ENCODE measurements at places on chromosomes 6 and 20.

GRCh38 chr6:89970609-89971337 lies 76.5 kb downstream of the GJA10 start:
- DNase-seq = no peak

- DNase-seq = no peak
Observed at GRCh38 chr6:142648036-142648451, 296.9 kb downstream of the HIVEP2 start.

DNA sequence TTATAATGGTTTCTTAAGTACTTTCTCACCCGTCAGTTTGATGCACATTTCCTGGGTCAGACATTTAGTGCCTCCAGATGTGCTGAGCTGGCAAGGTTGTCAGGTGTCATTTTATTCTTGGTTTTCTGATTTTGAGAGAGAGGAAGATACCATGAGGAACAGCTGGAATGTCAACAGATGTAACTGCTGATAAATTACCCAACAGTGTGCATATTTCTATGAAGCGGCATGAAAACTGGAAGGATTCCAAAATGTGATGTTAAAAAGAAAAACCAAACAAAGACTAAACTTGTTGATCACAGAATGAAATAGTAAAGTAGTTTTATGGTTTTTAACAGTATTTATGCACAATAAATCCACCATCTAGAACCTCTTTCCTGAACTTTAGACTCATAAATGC lies 447.3 kb downstream of the HDGFL1 start:
- DNase-seq = no peak

- peak; percentile 14 for DNase-seq
Observed at GRCh38 chr6:149840345-149841075, 23.6 kb downstream of the LRP11 start.

DNA sequence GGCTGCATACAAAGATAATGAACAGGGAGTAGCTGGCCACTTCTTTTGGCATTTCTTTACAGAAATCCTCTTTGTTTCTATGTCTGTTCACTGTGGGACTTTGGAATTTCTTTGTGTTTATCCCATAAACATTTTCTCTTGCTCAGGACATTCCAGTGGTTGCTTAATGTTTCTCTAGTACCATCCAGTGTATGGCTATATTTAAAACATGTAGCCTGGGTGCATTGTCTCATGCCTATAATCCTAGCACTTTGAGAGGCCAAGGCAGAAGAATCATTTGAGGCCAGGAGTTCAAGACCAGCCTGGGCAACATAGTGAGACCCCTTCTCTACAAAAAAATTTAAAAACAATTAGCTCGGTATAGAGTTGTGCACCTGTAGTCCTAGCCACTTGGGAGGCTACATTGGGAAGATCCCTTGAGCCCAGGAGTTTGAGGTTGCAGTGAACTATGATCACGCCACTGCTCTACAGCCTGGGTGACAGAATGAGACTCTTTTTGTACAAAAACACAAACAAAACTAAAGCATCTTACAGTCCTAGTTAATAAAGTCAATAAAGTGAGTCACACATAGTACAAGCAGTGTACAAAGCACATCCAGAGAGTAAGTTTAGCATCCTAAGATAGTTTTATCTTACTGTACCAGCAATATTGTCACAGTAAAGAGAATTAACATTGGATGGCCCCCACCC lies 63.3 kb downstream of the ZFAND3 start:
- DNase-seq = no peak

- no peak for DNase-seq
Observed at GRCh38 chr6:65988006-65988405, 281.0 kb upstream of the EYS start.

DNA sequence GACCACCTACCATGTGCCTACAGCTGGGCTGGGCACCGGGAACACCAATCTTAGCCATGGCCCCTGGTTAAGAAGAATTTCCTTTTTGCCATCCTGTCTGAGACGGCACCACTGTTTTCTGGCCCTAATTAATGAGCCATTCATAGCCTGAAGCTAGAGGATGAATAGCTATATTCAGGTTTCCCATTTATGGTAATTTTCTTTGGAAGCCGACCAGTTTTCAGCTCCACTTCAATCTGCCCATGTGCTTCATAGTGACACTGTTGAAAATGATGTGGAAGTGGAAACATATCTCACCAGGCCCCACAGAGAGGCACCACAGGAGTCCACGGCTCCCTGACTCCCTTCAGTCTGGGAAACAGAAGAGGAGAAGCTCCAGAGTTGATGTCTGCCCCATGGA lies 22.6 kb upstream of the ULBP3 start:
- DNase-seq = no peak

DNA sequence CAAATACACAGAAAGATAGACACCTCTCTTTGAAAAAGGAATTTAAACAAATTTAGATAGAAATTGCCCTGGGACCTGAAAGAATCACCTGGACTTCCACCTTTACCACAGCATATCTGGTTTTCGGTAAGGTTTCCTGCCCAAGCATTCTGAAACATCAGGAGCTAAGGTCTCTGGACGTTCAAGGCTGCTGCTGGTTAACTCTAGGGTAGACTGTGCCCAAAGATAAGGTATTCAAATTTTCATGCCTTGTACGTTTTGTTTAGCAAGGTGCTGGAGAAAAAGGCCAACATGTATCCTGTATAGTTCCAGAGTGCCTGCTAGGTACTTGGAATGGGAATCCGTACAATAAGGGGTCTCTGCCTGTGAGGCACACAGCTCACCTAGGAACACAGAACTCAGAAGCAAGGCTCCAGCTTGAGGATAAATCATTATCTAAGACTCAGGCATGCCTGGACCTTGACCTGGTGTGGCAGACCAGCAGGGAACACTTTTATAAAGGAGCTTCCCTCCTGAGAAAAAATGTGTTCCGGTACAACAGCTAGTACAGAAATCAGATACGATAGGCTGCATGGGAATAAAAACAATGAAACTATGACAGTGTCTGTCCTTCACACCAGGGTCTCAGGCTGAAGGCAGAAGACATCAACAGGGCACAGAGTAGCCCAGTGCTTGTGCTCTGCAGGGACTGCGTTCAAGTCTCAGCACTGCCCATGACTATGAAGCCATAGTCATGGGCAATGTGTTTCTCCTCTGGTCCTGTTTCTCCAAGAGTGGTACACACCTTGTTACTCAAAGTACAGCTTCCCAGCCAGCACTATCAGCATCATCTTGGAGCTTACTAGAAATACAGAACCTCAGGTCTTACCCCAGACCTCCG lies 70.4 kb downstream of the METTL24 start:
- no peak for DNase-seq

GRCh38 chr6:162371121-162371520 lies 356.4 kb downstream of the PRKN start:
- DNase-seq = no peak

- DNase-seq = no peak
Observed at GRCh38 chr6:24861934-24862333, 63.2 kb upstream of the ARMH2 start.

DNA sequence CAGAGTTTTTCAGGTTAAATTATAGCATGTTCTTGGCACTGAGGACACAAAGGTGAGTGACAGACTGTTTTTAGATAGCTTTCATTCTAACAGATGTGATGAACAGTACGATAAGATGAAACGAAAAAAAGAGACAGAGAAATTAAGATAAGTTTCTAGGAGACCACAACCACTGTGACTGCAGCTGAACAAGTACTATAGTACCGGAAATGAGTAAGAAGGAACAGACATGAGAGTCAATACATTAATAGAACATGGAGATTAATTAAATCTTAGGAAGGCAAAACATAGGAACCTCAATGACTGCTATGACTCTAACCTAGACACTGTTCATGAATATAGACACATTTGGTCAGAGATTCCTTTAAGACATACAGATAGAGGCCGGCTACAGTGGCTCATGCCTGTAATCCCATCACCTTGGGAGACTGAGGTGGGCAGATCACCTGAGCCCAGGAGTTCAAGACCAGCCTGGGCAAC lies 40.2 kb downstream of the HBS1L start:
- no peak for DNase-seq

GRCh38 chr6:43703512-43704429 lies 16.2 kb upstream of the MRPS18A start:
- DNase-seq = no peak

DNA sequence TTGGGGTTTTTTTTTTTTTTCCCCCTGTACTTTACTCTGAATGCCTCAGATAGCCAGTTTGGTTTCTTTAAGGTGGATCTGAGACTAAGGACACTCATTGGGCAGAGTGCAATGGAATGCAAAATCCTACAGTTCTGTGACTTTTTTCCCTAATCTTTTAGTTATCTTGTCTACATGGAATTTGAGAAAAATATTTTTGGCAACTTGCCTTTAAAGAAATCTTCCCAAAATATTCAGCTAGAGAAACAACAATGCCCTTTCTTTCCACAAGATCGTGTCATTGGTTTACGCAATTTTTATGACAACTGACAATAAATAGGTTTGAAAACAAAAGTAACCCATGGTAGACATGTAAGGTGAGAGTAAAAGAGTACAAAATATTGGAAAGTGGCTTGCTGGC lies 171.7 kb upstream of the LAMP5 start:
- DNase-seq = no peak

GRCh38 chr6:30571075-30571761 lies at the start of gene ABCF1:
Gene ABCF1 (plus strand): TSS chr6:30571442. CDS start chr6:30571488, 46 bp downstream.
- peak; percentile 100 for DNase-seq

GRCh38 chr20:41531518-41532275 lies 86.5 kb downstream of the CHD6 start:
- no peak for DNase-seq

DNA sequence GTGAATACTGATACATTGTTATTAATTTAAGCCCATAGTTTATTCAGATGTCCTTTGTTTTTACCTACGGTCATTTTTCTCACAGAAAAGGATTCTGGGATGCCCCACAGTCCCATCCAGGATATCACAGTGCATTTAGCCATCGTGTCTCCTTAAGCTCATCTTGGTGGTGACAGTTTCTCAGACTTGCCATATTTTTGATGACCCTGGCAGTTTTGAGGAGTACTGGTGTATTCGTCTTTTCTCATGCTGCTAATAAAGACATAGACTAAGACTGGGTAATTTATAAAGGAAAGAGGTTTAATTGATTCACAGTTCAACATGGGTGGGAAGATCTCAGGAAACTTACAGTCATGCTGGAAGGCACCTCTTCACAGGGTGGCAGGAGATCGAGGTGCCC lies 295.9 kb upstream of the CDH4 start:
- DNase-seq = no peak

- DNase-seq = no peak
Observed at GRCh38 chr6:112193535-112194051, 60.8 kb downstream of the LAMA4 start.

- DNase-seq = no peak
Observed at GRCh38 chr20:42972591-42972990, 217.1 kb downstream of the PTPRT start.

DNA sequence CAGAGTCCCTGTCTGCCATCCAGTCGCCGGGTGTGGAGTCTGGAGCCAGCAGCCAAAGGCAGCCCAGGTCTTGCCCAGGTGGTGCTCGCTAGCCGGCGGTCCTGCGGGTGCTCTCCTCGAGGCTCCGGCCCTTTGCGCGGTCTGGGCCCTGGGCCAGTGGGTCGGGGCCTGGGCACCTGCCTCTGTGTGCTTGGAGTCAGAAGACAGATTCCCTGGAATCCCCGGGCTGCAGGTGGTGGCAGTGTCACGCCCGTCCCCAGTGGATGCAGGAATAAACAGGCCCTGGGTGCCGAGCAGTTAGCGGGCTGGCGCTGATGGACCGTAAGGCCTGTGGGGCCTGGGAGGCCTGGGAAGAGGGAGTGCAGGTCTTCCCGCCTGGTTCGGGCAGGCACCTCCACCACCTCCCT lies 5.3 kb downstream of the SS18L1 start:
- no peak for DNase-seq

DNA sequence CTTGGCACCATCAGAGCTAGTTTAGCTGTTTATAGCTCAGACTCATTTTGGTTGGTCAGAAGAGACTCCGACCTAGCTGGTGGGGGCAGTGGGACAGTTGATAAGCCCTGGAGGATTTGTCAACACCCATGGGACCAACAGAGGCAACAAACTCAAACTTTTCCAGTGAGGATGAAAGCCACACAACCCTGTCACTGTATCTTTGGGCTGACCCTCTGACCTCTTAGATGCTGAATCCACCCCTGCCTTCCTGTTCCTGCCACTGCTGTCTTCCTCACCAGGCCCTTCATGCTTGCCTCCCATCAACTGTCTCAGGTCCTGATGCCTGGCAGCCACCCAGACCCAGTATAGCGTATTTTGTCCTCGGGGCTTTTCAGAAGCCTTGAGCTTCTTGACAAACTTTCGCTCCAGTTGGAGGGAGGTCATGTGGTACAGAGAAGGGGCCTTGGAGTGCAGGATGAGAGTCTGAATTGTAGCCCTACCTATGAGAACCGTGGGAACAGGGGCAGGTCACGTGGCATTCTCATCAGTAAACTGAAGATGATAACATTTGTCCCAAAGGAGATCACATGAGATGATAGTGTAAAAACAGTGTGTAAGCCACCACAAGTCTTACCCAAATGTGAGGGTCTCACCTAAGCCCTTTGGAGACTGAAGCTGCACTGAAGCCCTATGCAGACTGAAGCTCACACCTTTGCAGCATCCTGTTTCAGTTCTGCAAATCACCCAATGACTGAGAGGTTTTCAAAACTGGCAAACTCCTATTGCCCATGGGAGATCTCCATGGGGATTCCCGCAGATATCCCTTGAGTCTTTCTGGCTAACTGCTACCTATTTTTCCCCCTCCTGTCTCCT lies 72.0 kb upstream of the F13A1 start:
- no peak for DNase-seq

DNA sequence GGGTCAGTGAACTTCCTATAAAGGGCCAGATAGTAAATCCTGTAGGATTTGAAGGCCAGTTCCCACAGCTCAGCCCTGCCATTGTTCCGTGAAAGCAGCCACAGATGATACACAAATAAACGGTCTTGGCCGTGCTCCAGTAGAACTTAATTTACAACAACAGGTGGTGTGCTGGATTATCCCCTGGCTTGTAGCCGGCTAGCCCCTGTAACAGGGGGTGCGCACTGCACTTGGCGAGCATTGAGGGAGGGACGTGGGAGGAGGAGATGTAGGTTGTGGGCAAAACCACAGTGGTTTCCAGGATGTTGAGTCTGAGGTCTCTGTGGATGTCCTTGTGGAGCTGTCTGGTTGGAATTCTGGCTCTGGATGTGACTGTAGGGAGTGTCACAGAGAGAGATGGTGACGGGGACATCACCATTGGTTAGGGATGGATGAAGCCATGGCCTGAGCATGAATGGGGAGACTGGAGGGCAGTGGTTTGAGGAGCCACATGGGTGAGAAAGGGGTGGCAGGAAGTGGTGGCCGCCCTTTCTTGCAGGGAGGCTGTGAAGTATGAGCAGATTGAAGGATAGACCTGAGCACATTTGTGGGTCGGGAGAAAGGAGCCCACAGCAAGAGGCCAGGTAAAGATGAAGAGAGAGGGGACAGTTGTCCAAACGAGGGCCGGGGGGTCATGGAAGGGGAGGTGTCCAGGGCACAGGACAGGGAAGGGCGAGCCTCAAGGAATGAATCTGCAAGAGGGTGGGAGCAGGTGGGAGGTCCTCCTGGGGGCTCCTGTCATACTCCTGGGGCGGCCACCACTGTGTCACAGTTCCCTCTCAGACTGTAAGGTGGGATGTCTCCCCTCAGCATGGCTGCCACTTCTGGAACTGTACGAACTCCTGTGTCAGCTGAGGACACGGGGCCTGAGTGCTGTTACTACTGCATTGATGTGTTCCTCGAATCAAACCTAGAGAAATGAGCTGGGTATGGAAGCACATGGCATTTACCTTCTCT lies 53.6 kb downstream of the CDH26 start:
- no peak for DNase-seq

GRCh38 chr6:152828431-152828830 lies 77.8 kb downstream of the VIP start:
- DNase-seq = no peak
